GM12878 (cell line): ENCODE measurements at places on chromosomes 2 and 18.

GRCh38 chr2:72023678-72024390, 123.8 kb downstream of the CYP26B1 start:
- no peak overlapping the region for H3K4me3 ChIP-seq
- H3K27me3 ChIP-seq, result no peaks in the 10 kb centered on the region
- H3K27ac ChIP-seq, result no peak overlapping the region
- no peak for DNase-seq
- H3K36me3 ChIP-seq, result no peaks in the 10 kb centered on the region

- no peaks in the 10 kb centered on the region for H3K4me1 ChIP-seq
- H3K27ac ChIP-seq, result no peak overlapping the region
- no peak for DNase-seq
Measured at GRCh38 chr18:55731594-55732042, 143.6 kb upstream of the TCF4 start.

GRCh38 chr2:7639476-7639875, 722.3 kb downstream of the RNF144A start:
- H3K27me3 ChIP-seq, result no peaks in the 10 kb centered on the region
- no peak overlapping the region for H3K4me3 ChIP-seq
- H3K36me3 ChIP-seq, result no peaks in the 10 kb centered on the region
- no peak overlapping the region for H3K27ac ChIP-seq
- H3K4me1 ChIP-seq, result no peaks in the 10 kb centered on the region

DNA sequence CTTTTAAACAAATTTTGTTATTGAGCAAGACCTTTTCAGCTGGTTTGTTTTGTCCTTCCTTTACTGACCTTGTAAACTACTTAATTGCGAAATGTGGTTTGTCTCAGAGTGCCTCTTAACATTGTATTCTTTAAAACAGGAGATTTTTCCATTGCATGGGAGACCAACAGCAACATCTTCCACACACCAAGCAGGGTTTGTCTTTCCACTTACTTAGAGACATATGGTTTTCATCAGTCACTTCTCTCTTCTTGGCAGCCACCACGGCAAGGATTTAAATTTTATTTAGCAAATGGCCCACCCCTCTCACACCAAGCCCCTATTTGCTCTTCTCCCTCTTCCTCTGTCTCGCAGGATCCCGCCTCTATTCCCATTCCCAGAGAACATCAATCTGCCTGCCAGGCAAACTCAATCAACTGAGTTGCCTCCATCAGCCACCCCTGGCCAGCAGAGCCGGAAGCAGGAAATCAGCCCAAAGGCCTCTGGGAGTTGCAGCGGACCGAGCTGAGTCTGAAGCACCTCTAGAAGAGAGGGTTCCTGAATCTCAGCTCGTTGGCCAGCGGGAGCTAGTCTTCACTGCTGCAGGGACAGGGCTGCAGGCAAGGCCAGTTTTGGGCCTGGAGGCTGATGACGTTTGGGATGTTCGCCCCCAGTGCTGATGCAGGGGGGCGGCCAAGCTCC, 11.3 kb upstream of the CIB4 start:
- DNase-seq, result no peak
- no peak overlapping the region for H3K27ac ChIP-seq
- no peaks in the 10 kb centered on the region for H3K4me1 ChIP-seq
- H3K27me3 ChIP-seq, result no peaks in the 10 kb centered on the region; the same call in 1 of the 2 replicates
- H3K4me3 ChIP-seq, result no peak overlapping the region

DNA sequence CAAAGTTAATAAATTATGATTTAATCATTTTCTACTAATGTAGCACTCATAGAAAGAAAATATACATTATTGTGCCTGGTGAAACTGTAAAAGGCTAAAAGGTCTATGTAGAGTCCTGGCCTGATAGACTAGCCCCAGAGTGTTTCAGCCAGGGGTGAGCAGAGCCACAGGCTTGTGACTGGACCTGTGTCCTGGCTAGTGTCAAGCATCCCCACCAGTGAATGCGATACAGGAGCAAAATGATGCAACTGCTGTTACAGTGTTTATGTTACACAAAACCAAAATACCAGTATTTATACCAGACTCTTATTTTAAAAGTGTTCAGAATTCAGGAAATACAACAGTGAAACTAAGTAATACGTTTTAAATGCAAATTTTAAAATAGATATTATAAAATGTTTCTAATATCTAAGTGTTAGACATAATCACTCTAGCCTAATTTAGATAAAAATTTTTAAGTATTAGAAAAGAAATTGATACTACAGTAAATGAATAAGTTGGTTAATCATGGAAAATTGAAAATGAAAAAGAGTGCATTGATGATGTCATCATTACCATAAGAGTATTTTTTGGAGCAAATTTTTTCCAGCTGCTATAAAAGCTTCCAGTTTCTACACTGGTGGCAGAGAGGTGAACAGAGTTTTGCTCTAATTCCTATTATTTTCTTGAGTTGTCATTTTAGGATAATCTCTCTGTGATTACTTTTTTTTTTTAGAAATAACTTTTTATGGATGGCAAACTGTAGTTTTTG, 6.2 kb upstream of the TSPYL6 start:
- no peaks in the 10 kb centered on the region for H3K36me3 ChIP-seq
- H3K4me1 ChIP-seq, result peaks cover 6% of the 10 kb centered on the region
- no peak overlapping the region for H3K27ac ChIP-seq
- no peaks in the 10 kb centered on the region for H3K27me3 ChIP-seq

DNA sequence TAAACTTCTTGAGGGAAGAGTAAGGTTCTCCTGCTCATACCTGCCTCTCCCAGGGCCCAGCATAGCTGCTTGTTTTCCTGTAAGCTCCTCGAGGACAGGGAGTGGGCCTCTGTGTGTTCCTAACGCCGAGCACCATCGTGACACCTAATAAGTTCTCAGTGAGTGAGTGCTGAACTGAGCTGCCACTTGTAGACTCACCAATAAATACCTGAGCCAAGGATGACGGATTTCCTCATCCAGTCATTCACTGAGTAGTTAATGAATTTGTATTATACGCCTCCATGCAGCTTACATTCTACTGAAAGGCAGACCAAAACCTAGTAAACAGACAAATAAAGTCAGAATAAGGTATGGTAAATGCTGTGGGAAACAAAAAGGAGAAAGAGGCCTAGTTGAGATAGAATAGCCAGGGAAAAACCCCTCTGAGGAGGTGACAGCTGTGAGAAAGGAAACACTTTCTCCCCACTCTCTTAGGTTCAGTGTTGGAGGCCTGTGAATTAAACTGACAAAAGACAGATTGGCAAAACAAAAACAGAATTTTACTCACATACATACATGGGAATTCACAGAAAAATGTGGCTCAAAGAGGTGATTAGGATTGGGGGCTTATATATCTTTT, 138.6 kb downstream of the B3GNT2 start:
- peak overlapping the region; percentile 99 for H3K27ac ChIP-seq
- H3K27me3 ChIP-seq, result no peaks in the 10 kb centered on the region
- peak; percentile 66 for DNase-seq
- H3K4me3 ChIP-seq, result no peak overlapping the region
- H3K36me3 ChIP-seq, result no peaks in the 10 kb centered on the region
- H3K4me1 ChIP-seq, result peaks cover 40% of the 10 kb centered on the region

DNA sequence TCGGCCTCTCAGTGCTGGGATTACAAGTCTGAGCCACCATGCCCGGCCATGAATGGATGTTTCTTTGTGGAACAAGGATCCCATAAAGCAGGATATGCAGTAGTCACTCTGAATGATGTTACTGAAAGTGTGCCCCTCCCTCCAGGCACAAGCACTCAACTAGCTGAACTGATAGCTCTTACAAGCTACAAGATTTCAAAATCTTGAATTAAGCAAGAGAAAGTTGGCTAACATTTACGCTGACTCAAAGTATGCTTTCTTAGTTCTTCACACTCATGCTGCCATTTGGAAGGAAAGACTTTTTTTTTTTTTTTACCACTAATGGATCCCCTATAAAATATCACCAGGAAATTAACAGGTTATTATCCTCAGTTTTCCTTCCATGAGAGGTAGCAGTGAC, 549.0 kb upstream of the PKDCC start:
- DNase-seq, result no peak
- H3K4me1 ChIP-seq, result no peaks in the 10 kb centered on the region

GRCh38 chr18:77344786-77345500, 95.3 kb downstream of the GALR1 start:
- DNase-seq, result no peak
- no peaks in the 10 kb centered on the region for H3K36me3 ChIP-seq
- H3K27ac ChIP-seq, result no peak overlapping the region
- H3K4me3 ChIP-seq, result no peak overlapping the region
- no peaks in the 10 kb centered on the region for H3K4me1 ChIP-seq

GRCh38 chr18:43744960-43745745, 467.9 kb upstream of the SYT4 start:
- H3K4me3 ChIP-seq, result no peak overlapping the region
- H3K36me3 ChIP-seq, result no peaks in the 10 kb centered on the region

DNA sequence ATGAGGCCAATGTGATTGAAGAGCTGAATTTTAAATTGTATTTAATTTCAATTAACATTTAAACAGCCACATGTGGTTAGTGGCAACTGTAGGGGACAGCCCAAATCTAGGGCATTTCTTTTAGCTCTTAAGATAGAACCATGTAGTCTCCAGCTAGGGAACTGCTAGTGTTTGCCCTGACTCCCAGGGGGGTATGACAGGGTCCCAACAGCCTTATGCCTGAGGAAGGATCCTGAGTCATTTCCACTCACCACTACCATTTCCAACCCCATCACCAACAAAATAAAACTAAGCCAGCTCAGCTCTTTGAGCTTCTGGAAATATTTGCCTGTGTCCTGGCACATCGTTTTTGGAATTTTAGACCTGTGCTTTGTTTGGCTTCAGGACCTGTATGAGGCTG, 13.7 kb upstream of the GMCL1 start:
- DNase-seq, result no peak
- H3K4me3 ChIP-seq, result no peak overlapping the region
- no peaks in the 10 kb centered on the region for H3K27me3 ChIP-seq
- H3K27ac ChIP-seq, result no peak overlapping the region
- no peaks in the 10 kb centered on the region for H3K4me1 ChIP-seq

GRCh38 chr2:238104226-238104690, 4.1 kb downstream of the ESPNL start:
- H3K27me3 ChIP-seq, result no peaks in the 10 kb centered on the region
- H3K4me3 ChIP-seq, result no peak overlapping the region
- no peaks in the 10 kb centered on the region for H3K36me3 ChIP-seq

GRCh38 chr2:96631804-96632435, 6.2 kb downstream of the KANSL3 start:
- H3K4me1 ChIP-seq, result no peaks in the 10 kb centered on the region; the same call in 1 of the 2 replicates
- H3K36me3 ChIP-seq, result peaks cover 4% of the 10 kb centered on the region
- no peak overlapping the region for H3K27ac ChIP-seq

- H3K4me3 ChIP-seq, result no peak overlapping the region
- no peak overlapping the region for H3K27ac ChIP-seq
- peaks cover 24% of the 10 kb centered on the region for H3K36me3 ChIP-seq
- peaks cover 5% of the 10 kb centered on the region; the same call in 1 of the 2 replicates for H3K4me1 ChIP-seq
- no peaks in the 10 kb centered on the region for H3K27me3 ChIP-seq
Measured at GRCh38 chr2:216188559-216188850, 79.4 kb downstream of the XRCC5 start.

- H3K27ac ChIP-seq, result no peak overlapping the region
- peaks cover 2% of the 10 kb centered on the region; the same call in 1 of the 2 replicates for H3K27me3 ChIP-seq
- no peaks in the 10 kb centered on the region for H3K4me1 ChIP-seq
- no peak for DNase-seq
- no peak overlapping the region for H3K4me3 ChIP-seq
- no peaks in the 10 kb centered on the region for H3K36me3 ChIP-seq
Measured at GRCh38 chr2:62570861-62571698, 65.1 kb upstream of the TMEM17 start.

DNA sequence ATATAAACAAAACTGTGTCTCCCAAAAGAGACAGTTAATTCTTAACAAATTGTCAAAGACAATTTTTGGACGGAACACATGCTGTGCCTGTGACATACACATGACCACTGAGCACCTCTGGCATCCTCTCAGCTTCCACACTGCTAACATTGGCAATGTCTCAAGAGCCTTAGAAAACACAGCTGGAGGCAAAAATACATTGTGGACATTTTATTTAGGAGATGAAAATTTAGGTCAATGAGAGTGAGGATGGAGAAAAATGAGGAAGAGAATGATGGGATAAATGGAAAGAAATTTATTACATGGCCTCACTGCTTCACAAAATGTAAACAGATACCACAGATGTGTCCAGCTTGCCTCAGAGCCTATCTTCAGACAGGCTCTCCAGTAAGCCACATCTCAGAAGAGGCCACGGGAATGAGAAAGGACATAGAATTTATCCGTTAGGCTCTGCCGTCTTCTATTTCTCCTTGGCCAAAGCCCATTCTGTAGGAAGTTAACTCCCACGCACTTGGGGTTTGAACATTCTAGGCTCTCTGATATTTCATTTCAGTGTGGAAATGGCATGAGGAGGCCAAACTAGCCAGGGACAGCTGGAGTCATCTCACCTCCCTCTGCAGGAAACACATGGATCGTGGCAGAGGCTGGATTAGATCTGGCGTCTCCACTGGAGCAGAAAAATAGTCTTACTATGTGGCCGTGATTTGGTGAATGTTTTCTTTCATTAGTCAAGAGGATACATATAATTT, 519.4 kb upstream of the DSEL start:
- no peaks in the 10 kb centered on the region for H3K4me1 ChIP-seq
- no peak overlapping the region for H3K27ac ChIP-seq
- DNase-seq, result no peak
- H3K4me3 ChIP-seq, result no peak overlapping the region
- no peaks in the 10 kb centered on the region for H3K36me3 ChIP-seq

DNA sequence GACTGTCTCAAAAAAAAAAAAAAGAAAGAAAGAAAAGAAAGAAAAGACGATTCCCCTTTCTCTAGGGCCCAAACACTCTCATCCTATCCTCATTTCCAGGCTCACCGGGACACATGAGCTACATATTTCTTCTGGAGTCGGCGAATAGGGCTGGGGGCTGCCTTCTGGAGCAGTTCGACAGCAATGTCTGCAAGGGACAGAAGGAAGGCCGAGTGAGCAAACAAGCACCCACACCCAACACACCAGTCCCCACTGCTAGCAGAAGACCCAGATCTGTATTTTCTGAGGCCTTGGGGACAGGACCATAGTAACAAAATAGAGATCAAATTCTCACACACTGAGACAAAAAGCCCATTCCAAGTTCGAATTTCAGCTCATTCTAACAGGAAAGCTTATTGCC, 1.2 kb downstream of the CNPPD1 start:
- no peak for DNase-seq
- H3K4me3 ChIP-seq, result peak overlapping the region; percentile 83; the same call in 1 of the 2 replicates
- H3K27ac ChIP-seq, result peak overlapping the region; percentile 98; the same call in 1 of the 2 replicates
- H3K4me1 ChIP-seq, result peaks cover 10% of the 10 kb centered on the region

- H3K27me3 ChIP-seq, result no peaks in the 10 kb centered on the region
- H3K27ac ChIP-seq, result no peak overlapping the region
- no peaks in the 10 kb centered on the region; the same call in 1 of the 2 replicates for H3K4me1 ChIP-seq
- no peaks in the 10 kb centered on the region for H3K36me3 ChIP-seq
Measured at GRCh38 chr2:39381653-39382052, 55.4 kb downstream of the MAP4K3 start.

DNA sequence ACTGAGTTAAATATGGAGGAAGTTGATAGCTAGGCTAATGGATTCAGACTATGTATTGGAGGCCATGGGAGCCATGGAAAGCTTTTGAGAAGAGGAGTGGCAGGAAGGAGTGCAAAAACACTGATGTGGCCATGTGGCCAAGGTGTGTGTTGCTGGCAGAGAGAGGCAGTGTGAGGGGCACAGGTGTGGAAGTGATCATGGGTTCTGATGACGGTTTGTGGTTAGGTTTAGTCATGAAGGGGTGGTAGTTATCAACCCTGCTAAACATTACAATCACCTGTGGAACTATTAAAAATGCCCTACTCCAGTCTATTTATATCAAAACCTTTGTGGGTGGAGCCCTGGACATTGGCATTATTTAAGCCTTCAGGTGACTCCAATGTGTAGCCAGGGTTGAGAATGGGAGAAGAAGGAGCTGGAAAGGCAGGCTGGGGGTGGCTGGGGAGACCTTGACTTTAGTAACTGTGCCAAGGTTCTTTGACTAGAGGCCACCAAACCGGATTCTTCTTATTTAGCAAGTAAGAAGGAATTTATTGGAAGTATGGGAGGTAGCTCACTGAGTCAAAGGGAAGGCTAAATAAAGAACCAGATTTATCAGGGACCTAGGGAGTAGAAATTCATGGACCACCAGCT, 13.5 kb downstream of the GPR39 start:
- H3K27me3 ChIP-seq, result no peaks in the 10 kb centered on the region
- H3K4me1 ChIP-seq, result no peaks in the 10 kb centered on the region
- H3K4me3 ChIP-seq, result no peak overlapping the region
